ENCODE measurements at places on chromosomes 4 and X.

DNA sequence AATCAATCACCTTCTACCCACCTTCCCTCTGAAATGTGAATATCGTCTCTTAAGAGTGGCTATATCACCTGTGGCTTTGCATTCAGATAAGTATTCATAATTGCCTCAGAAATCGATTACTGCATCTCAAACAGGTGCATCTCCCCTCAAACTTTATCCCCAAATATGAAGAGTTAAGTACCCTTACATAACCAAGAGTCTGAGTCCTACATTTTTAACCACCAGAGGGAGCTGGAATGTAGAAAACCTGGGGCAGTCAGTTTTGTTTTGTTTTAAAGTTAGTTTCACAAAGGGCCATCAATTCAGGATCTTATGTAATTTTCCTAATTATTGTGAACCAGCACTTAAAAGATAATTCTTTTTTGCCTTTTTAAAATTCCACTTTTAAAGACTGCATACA lies 5.7 kb downstream of the TCEANC start:
- no peak for DNase-seq

- DNase-seq, result no peak
Observed at GRCh38 chrX:140504371-140505324, at the start of gene SOX3. TSS of gene SOX3 (minus strand) at chrX:140505069. CDS start at chrX:140505060, 9 bp downstream.

- DNase-seq, result no peak
Observed at GRCh38 chr4:2619459-2619858, 83.0 kb downstream of the FAM193A start.

DNA sequence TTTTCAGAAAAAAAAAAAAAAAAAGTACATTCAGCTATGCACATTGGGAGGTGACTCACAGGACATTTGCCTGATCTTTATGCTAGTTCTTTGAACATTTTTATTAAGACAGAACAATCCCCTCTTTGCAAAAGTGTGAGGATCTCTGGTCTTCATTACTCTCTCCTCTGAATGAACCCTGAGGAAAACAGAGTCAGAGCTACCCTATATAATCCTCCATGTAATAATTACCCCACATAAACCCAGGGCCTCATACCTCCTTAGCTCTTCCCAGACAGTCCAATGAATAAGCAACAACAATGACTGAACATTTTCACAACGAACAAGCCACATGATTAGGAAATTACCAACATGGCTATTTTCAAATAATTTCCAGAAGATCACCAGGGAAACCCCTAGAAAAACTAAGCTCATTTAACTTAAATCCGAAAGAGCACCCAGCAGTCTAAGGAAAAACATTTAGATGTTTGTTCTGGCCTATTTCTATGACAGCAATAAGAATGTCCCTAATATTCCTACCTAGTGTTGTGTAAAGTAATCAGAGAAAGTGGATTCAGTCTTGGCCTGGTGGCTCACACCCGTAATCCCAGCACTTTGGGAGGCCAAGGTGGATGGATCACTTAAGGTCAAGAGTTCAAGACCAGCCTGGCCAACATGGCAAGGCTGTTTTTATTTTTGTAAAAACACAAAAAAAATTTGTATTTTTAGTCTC lies 37.8 kb downstream of the TBC1D9 start:
- no peak for DNase-seq

- DNase-seq, result no peak
Observed at GRCh38 chrX:54776987-54777672, 20.9 kb downstream of the ITIH6 start.

DNA sequence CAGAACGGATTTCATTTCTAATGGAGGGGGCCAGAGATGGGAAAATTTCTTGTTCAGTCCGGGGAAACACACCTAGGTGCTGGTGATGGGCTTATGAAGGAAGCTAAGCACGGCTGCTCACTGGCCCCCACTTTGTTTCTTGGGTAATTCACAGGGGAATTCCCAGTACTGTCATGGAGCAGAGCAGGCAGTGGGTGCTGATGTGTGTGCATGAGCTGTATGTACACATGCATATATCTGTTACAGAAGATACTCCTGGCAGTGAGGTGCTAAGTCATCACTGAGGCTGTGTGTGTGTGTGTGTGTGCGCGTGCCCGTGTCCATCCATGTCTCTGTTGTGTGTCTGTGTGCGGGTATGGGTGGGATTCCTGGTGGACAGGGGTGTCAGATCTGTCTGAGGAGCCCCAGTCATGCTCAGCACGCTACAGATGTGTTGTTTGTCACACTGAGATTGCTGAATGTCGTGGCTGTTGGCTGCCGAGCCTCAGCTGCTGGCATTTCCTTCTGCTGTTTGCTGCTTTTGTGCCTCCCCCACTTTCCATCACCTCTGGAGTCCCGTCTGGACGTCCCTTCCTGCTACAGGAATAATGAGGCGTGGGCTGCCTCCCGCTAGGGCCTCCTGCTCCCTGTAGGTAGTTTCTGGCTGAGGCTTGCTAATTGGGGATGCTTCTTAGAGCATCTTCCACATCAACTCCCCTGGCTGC lies 53.3 kb downstream of the JADE1 start:
- no peak for DNase-seq
